ENCODE measurements at places on chromosomes 4 and X.

DNA sequence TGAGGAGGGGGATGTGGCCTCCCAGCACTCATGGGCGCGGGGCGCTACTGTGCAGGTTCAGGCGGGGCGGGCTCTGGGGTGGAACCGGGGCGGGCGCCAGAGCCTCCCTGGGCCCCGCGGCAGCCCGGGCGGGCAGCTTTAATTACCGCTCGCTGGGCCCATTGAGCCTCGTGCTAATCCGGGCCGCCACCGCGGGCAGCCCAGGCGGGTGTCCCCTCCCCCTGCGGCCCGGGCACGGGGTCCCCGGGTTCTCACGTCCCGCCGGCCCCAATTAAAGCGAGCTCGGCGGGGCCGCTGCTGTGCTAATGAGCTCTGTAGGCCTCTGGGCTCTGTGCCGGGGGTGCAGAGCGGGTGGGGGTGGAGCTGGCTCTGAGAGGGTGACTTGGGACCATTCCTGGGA is 22.8 kb upstream of the FGFR3 start:
- DNase-seq = no peak

DNA sequence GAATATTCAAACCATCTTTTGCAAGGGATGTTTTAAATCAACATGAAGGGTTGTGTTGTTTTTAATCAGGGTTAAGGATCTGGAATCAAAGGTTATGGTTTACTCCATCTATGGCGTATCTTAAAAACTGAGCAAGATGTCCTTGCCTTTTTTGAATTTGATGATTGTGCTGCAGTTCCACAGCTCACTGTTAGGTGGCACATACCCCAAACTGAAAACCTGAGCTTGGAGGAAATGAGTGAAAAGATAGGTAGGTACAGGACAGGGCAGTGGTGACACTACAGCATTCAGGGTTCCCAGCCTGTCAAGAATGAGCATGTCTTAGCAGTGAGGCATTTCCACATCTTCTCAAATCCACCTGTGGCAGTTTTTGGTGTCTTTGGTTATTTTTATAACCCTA is 13.1 kb upstream of the EOLA1 start:
- DNase-seq = no peak

- DNase-seq = no peak
Observed at GRCh38 chrX:40938423-40938822, 146.8 kb upstream of the USP9X start.

DNA sequence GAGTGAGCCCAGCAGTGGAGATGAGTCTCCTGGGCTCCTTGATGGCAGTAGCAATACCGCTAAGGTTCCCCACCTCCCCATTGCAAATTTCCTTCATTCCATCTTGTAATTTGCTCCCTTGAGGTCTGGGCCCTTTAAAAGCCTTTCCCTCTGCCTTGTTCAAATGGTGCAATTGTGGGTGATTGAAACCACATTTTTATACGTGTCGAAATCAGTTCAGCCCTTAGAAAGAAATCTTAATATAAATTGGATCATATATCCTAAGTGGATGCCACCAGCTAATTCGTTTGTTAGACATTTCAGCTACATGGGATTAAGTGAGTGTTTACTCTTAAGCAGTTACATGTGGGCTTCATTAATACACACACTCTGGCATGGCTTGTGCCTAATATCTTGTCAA is 68.6 kb downstream of the NHS start:
- DNase-seq = no peak

DNA sequence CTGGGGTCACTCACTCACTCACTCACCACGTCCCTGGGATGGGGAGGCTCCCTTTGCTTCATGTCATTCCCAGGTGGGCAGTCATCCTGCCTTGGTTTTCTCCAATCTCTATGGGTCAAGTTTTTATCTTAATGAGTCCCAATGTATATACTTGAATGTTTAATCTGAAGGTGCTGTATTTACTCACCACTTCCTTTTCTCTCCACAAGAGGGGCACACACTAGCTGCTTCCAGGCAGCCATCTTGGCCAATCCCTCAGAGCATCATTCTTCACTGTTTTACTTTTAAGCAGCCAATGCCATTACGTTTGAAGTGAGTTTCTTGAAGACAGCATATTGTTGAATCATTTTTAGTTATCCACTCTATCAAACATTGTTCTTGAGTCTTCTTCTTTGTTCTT is 153.4 kb upstream of the ARSJ start:
- no peak for DNase-seq

DNA sequence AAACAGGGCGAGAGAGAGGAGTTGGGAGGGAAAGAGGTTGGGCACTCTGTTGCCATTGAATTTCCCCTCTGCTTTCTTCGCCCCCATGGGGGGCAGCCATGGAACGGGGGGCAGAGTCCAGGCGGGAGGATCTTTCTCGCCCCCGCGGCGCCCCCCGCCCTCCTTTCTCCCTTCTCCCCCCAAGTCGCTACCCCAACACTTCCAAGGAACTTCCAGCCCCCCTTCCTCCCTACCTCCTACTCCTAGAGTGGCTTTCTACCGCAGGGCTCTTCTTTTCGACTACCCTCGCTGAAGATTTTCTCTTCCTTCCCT is 594 bp upstream of the STAG2 start:
- DNase-seq = no peak

- DNase-seq = no peak
Observed at GRCh38 chrX:100072336-100072735, 337.7 kb downstream of the PCDH19 start.

DNA sequence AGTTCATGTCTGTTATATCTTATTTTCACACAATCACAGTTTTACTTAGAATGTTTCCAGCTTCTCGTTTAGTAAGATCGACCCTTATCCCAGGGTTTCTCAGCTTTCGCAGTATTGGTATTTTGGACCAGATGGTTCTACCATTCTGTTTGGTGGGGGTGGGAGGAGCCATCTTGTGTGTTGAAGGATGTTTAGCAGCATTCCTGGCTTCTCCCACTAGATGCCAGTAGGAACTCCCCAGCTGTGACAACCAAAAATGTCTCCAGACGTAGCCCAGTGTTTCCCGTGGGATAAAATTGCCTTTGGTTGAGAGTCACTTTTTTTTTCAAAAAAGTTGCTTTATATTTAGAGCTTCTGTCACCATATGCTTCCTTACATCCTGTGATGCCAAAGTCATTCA is 90.9 kb upstream of the TLR2 start:
- DNase-seq = no peak

- no peak for DNase-seq
Observed at GRCh38 chr4:163748449-163748848, 254.0 kb downstream of the TMA16 start.

DNA sequence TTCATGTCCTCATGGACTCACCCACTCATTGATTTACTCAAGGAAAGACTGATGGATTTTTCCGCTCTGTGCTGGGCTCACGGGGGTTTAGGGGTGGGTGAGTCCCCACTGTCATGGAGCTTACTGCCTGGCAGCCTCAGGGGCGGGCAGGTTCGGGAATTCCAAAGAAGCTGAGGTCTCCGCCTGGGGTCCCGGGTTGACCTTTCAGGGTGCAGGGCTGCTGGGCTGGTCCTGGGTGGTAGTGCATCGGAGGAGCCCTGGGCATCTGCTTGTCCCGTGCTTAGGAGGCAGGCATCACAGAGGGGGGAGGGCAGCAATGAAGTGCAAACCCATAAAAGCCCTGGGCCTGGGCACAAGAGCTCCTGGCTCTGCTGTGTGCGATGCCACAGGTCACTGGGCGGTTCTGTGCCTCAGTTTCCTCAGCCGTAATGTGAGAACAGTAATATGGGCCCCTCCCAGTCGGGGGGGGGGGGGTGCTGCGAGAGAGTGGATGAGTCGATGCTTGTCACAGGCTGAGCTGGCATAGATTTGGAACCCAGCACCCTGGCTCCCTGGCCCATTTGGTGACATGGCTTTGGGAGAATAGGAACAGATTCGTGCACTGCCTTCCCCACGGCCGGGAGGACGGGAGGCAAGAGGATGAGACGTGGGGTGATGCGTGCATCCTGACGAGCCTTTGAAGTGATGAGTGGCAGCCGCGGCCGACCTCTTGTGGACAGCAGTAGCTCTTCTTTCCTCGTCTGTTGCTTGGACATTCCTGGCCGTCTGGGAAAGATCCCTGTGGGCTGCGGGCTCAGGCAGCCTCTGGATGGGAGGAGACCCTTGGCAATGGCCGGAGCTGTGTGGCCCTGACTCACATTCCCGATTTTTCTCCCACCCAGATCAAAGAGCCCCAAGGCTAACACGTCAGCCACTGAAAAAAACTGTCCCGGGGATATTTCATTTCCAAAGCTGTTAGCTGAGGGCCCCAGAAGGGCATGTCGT is 42.0 kb downstream of the PSAPL1 start:
- DNase-seq = no peak

GRCh38 chrX:56382278-56382677 is 150.1 kb downstream of the KLF8 start:
- no peak for DNase-seq

- no peak for DNase-seq
Observed at GRCh38 chrX:70301716-70302115, 11.8 kb downstream of the KIF4A start.

DNA sequence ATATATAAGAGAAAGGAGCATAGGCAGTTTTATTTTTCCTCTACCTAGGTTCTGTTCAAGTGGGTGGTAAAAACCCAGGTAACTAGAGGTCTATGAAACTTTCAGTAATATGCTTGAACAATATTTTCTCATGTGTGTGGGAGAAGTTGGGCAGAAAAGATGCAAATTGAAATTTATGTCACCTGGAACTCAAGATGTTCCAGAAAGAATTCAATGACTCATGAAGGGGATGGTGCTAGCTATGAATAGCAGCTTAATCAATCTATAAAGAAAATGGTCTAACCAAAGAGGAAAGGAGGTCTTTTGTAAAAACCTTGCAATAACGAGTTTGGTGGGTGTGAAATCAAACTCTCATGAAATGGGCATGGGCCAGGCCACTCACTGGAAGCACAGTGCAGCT is 263.8 kb downstream of the INPP4B start:
- DNase-seq = no peak

- no peak for DNase-seq
Observed at GRCh38 chrX:103817502-103817901, 14.6 kb downstream of the RAB9B start.

DNA sequence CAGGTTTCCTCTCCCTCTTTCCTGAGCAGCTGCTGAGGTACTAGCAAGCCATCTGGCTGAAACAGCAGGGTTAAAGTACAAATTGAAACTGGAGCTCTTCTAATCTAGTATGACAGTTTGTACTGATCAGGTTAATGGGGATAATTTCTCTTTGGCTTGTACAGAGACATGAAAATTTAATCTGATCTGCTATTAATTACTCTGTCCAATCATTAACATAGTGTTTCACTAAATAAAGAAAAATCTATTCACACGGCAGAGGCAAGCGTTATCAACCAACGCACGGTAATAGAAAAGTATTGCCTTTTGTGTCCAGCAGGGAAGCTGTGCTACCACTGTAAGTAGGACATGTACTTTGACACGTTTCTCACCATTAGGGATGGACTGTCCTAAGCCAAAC is 71.1 kb downstream of the IGSF1 start:
- DNase-seq = no peak
